SHP77 treated with DMSO at 0.1 percent for 48 hours (cell line): ENCODE measurements at places on chromosomes 1 and 21.

- DNase-seq = no peak
Observed at GRCh38 chr1:243727503-243728203, 122.4 kb downstream of the AKT3 start.

GRCh38 chr1:180071759-180072158 is 82.9 kb upstream of the QSOX1 start:
- no peak for DNase-seq

GRCh38 chr1:196467230-196467925 is 140.9 kb downstream of the KCNT2 start:
- no peak for DNase-seq

DNA sequence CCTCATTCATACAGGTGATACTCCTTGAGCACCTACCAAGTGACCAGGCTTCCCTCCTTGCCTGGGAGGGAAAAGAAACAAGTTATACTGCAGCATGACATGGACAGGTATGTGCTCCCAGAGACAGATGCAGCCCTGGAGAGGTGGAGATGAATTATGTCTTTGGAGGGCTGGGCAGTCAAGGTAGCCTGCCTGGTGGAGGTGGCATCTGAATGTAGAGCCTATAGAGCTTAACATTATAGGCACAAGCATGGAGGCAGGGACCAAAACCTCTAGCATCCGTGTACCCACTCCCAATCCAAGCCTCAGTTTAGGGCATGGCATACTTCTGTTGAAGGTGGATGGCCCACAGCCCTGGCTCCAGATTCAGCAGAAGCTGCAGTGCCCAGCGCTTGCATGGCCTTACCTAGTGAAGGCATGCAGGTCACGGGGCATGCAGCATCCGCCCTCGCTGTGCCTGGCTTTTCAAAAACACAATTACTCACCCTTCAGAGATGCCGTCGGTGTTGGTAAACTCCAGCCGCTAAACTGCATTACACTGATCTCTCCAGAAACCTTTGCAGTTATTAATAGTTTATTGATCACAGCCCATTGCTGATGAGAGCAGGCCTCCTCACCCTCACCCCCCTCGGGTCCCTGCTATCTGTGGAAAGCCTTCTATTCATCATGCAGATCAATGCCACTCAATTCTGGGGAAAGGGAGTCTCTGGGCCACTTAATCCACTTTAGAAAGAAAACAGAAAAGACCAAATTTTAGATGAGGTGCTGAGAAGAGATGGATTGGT is 151.1 kb upstream of the KLHDC7A start:
- DNase-seq = no peak

DNA sequence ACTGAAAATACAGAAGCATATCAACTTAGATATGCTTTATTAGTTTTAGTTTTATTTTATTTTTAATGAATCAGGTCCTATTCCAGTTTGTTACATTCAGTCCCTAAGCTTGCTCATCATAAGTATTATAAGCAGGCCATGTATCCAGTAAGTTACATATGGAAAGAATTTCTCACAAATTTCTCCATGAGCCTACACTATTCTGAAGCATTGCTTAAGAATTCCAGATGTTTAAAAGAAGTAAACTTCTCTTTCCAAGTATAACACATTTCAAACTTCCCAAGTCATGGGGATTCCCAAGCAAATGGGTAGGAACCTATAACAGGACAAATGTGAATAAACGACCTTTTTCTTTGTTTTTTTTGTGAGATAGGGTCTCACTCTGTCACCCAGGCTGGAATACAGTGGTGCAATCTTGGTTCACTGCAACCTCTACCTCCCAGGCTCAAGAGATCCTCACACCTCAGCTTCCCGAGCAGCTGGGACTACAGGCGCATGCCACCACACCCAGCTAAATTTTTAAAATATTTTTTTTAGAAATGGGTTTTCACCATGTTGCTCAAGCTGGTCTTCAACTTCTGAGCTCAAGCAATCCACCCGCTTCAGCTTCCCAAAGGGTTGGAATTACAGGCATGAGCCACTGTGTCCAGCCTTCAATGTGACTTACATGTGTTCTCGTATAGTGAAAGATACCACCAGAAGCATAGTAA is 39.0 kb downstream of the ST7L start:
- DNase-seq = no peak

GRCh38 chr21:16195538-16195910 is 465.7 kb downstream of the USP25 start:
- no peak for DNase-seq

GRCh38 chr1:39711104-39711965 is 20.1 kb upstream of the HPCAL4 start:
- no peak for DNase-seq

DNA sequence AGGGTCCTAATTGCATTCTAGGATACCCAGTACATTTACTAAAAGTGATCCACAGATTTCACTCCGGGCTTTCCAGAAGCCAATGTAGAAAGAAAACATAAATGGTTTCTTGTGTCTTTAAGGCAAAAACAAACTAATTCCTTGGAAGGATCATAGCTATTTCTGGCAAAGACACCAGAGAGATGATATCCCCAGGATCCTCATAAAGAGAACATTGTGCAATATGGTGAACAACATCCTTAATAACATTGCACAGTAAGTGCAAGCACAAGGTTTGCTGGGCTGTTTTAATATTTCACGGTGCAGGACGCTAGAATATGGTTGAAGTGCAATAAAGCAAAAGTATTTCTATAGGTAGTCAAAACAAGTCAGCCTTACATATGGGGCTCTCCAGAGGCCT is 83.0 kb downstream of the NTPCR start:
- no peak for DNase-seq

DNA sequence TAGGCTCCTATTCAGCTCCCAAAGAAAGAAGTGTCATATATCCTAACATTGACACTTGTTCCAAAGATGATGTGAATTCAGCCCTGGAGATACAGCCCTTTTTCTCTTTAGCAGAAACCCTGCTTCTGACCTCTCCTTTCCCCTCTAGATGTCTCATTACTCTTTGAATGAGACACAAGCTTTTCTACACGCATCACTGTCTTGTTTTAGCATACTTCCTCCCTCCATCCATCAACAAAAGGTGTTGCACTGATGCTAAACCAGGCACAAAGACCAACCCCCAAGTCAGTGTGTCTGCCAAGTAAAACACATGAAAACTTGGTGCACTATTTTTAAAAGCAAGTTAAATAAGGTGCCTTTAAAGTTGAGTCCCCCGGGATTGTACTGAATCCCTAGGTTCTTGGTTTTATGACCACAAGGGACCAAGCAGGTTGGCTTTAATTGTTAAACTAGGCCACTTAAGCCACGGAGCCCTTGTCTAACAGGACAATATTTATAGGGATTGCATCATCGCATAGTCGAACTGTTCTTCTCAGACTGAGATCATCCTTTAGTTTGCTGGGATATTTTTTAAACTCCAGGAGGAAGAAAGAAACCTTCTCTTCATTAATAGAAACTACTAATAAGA is 101.0 kb upstream of the GUCA2B start:
- no peak for DNase-seq

- DNase-seq = no peak
Observed at GRCh38 chr1:37171691-37172090, 137.4 kb upstream of the GRIK3 start.

DNA sequence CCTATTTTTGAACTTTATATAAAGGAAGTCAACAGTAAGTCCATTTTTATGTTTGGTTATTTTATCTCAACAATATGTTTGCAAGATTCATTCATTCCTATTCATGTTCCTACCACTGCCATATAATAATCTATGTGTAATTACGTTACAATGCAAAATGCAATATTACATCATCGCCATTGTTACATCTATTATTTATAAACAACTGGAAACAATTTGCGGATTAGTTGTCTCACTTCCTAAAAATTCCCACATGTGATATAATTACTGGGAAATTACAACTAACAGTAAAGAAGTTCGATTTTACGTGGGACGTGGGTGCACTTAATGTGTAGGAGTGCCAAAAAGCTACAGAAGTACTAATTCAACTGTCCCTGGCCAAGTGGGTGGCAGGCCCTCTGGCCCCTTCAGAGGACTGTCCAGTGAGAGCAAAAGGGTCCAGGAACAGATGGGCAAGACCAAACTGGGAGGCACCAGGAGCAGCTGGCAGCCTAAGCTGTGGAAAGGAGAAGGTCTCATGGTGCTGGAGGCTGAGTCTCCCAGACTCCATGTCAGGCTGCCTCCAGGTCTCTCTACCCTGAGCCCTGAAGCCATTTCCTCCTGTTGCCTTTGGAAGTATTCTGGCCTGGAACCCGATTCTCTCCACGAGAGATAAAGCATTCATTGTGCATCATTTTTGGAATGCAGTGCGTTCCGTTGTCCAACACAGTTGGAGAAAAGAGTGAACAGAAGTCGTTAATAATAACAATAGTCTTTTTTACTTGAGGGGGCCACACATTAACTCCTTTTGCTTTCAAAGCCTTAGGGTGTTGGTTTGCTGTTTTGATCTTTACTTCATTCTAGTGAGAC is 42.9 kb downstream of the TNNT2 start:
- DNase-seq = no peak

GRCh38 chr1:202592146-202592545 is 118.1 kb downstream of the SYT2 start:
- DNase-seq = no peak
